ENCODE measurements at places on chromosomes 1 and 21.
A peak's percentile ranks its signal among the peaks of the same experiment; 100 is the strongest.

DNA sequence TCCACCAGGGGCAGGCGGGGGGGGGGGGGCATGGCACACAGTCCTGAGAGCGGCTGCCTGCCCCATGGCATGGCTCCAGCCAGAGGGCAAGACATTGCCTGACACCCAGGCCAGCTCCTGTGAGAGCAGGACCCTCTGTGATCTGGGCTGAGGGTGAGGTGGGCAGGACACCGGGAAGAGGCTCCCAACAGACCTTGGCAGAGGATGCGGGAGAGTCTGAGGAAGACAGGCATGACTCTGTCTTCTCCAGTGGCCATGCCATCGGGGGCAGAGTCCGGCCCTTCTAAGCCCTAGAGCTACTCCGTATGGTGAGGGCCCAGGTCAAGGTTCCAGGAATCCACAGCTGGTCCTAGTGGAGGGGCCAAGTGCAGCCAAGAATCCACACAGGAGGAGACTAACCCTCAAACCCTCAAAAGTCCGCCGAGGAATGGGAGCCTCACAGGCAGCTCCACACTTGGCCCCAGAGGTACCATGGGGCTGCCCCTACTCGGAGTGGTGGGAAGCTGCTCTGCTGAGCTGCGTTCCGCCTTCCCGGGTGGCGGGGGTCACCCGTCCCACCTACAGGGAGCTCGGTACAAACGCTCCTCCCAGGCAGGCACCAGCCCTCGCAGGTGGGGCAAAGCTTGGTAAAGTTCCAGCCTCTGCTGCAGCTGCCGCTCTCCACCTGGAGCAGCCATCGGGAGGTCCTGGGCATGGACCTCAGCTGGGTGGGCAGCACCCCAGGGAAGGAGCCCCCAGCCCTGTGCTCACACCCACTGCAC is 6.5 kb downstream of the ACTRT2 start:
- no peak for DNase-seq

- no peak for DNase-seq
These were observed 368.6 kb downstream of the USH2A start for GRCh38 chr1:216054600-216054999.

DNA sequence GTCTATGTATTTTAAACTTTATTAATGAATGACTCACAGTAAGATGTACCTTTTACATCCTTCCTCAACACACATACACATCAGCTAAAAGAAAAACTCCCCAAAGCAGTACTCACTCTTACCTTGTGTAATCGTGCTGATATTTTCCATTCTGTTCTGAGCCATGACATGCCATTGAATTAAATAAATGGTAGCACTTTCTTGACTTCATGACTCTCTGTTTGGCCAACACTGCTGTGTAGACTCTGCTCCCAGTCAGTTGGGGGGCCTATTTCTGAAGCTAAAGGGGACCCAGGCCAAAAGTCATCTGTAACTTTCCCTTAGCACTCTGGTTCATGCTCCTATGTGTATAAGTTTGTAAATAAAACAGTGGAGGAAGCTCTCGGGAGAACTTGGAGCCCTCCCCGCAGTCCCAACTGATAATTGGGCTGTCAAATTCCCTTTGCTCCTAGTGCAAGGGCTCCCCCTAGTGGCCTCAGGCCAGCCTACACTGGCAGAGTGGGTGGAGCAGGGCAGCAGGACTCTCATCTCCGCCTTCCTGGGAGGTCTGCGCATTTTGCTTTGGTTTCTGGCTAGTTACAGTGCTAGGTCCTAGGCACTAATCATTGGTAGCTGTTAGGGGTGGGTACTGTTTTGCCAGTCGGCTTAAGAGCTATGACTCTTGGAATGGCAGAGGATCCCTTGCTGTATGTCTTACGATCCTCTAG is 1.7 kb upstream of the FYB2 start:
- peak; percentile 53 for DNase-seq

DNA sequence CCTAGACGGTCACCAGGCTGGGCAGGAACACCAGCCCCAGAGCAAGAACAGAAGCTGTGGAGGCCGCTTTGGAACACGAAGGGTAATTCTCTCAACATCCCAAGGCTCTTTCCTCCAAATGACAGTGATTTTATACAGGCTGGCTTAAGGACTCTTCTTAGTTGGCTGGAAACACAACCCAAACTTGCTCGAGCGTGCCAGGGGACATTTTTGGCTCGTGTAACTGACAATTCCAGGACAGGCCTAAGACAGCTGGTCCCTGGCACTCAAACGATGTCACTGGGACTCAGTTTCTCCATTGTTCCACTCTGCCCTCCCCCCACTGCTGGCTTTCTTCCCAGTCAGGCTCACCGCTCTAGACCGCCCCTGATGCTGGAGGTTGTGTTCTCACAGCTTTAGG is 164.7 kb downstream of the NPHP4 start:
- no peak for DNase-seq

DNA sequence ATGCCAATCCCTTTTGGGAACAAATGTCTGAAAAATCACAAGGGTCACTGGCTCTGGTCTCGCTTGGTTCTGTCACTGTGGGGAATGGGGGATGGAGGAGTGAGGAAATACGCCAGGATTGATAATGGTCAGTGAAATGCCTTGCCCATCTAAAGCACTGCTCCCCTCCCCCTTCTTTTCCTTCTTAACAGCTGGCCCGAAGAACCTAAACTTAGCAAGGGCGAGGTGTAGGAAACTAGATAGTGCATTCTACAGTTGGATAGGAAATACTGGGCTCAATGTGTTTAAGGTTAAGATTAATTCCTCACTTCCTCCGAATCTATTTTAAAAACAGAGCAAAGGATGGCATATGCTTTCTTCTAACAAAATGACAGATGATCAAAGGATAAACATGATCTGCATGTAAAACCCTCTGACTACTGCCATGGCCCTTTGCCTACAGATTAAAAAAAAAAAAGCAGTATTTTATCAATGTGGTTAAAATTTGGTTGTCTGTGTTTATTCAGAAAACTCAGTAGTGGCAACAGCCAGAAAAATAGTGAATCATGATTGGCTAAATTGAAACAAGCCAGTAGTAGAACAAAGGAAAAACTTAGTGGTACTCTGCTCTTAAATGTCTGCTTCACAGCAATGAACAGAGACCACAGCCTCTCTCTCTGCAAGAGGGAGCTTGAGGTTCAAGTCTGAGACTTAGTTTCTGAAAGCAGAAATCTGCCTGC is 86.1 kb upstream of the VAV3 start:
- DNase-seq: no peak

DNA sequence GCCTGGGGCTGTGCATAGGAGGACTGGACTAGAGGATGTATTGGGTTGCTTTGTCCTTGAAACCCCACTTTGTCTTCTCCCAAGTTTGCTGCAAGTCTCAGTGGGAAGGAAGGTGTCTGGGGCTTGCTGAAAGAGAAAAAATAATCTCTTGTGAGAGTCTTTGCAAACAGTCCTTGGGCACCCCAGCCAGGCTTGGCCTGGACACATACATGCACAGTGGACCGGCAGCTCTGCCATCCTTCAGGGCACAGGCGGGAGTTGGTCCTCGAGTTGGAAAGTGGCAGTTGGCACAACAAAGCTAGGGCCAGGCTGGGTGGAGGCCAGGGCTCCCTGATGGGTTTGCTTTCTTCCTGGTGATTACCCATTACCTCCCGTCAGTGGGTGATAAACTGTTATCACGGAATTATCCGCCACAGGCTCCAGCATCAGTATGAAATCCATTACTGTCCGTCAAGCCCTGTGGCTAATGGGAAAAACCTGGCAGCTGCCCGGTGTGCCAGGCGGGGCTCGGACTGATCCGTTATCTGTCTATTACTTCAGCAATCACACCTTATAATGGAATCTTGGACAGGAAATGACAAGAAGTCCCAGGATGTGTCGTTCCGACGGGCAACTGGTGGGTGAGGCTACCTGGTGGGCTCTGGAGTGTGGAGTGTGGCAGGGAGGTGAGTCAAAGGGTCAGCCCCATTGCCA is 265.7 kb downstream of the GRIK3 start:
- no peak for DNase-seq

GRCh38 chr1:206647224-206647623 is 11.9 kb downstream of the DYRK3 start:
- DNase-seq: no peak

DNA sequence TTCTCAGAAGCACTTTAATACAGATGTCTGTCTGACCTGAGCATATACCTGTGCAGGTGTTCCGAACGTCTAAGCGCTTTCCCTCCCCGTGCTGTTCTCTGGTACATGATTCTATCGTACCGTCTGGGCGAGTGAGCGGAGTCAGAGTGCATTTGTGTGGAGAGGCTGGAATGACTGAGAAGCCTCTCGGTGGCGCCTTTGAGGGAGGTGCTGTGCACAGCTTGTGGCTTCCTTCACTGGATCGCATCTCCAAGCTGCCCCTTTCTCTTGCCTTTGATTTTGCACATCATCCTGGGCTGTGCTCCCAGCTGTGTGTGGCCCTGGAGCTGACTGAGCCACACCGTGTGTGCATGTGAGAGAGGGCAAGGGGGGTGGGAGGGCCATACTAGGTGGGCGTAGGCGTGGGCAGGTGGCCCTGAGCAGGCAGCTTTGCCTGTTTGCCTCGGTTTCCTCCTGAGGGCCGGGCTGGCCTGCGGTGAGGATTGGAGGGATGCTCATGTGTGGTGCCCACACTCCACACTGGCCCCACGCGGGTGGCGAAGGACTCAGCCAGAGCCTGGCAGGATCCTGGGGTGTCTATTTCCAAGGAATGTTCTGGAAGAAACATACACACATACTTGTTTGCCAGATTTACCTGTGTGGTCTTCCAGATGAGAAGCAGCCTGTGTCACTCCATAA is 105.3 kb downstream of the ADARB1 start:
- no peak for DNase-seq

GRCh38 chr1:156337052-156337887 is 822 bp downstream of the CCT3 start:
- DNase-seq: no peak

DNA sequence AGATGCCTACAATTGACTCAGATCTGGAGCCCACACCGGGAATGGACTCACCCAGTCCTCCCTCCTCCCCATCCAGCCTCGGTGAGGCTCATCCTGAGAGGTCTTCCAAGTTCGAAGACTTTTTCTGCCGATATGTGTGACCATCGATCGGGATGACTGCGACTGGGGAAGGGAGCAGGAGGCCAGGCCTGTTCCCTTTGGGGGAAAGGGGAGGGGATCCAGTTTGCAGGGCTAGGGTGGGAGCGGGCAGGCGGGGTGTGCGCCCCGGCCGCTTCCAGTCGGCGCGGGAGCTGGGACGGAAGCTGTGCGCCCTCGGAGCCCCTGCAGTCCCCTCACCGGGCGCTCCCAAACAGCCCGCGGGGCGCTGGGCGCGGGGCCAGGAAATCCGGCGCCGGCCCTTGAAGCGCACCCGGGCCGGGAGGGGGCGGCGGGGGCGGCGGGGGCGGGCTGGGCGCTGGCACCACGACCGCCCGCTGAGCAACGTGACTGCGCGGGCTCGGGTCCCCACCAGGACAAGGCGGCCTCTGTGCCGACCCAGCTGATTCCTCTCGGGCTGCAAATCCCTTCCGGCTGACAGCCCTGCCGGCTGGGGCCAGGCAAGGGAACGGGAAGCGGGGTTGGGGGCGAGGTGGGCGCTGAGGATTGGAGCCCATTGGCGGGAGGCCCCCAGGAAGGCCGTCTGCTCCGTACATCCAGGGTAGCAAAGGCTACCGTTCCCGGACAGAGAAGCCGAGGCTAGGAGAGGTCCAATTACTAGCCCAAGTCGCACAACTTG is 103.9 kb downstream of the EBNA1BP2 start:
- DNase-seq: no peak

GRCh38 chr1:25766721-25767436 is 33.1 kb upstream of the SELENON start:
- DNase-seq: no peak

GRCh38 chr21:38356883-38357625 is 100.3 kb downstream of the KCNJ15 start:
- DNase-seq: no peak

DNA sequence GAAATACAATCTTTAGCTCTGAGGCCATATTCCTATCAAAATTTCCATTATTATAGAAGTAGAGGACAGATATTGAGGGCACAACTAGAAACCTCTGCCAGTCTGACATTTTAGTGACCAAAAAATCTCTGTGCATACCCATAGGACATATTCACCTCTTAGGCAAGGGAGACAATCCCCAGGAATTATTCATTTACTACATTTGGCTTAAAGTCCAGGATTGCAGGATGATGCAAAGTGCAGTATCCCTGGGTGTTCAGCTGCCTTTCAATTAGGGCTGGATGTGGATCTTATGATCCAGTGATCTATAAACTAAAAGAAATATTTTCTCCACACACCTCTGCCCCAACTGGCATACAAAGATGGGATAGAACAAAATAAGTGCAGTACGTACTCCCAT is 50.9 kb downstream of the PTGS2 start:
- DNase-seq: no peak

DNA sequence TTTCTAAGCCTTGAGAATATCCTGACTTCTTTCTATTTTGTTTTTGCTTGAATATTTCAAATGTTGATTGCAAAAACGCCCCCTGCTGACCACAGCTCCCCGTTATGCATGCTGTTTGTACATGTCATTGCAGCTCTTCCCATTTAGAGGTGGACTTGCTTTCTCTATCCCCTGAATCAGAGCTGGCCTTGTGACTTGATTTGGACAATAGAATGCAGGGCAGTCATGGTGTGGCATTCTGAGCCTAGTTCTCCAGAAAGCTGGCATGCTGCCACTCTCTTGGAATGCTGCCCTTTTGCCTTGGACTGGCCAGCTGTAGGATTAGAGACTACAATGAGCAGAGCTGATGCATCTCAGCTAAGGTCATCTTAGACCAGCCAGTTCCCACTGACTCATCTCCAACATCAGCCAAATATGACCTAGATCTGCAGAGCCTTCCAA is 1561.5 kb downstream of the MRPL39 start:
- peak; percentile 94 for DNase-seq

DNA sequence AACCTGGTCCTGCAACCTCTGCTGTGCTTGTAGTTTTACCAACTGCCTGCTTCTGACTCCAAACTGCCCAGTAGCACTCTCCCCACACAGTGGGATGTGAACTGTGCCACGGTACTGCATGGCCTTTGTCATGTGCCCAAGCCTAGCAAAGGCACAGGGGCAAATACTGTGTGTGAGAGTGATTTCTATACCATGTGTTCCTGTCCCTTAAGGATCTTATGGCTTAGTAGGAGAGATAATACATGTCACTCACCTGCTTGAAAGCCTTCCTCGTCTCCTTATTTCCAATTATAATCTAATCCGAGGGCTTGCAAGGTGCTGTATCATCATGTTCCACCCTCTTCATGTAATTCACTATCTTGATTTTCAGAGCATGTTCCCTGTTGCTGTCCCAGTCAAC is 51.3 kb downstream of the UBE4B start:
- no peak for DNase-seq

Measured in amniotic stem cell (primary cell).